Adipocyte (in vitro differentiated cells): ENCODE measurements at places on chromosomes 5 and 9.

DNA sequence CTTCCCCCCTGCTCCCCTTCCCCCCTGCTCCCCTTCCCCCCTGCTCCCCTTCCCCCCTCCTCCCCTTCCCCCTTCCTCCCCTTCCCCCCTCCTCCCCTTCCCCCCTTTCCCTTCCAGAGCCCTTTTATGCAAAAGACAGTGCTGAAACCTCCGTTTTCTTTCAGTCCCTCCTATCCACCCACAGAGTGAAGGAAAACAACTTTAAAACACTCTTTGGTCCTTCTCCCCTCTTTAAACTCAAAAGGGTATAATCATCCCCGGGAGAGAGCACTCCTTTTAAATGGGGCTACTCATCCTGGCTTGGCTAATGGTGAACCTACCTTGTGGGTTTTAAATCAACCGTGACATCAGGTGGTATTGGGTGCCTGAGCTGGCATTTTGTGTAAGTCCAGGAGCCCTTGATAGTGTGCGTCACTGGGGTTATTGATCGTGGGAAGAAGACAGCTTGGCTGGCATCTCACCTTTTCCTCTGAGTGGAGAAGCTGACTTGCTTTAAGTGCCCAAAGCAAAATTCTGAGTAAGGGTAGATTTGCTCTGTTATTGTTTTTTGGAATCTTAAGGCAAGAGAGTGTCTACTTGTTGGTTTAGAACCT is 2.7 kb downstream of the LARP1 start:
- peak; percentile 44 for DNase-seq

- no peak for DNase-seq
Observed at GRCh38 chr5:136901-137300, 44.9 kb downstream of the PLEKHG4B start.

DNA sequence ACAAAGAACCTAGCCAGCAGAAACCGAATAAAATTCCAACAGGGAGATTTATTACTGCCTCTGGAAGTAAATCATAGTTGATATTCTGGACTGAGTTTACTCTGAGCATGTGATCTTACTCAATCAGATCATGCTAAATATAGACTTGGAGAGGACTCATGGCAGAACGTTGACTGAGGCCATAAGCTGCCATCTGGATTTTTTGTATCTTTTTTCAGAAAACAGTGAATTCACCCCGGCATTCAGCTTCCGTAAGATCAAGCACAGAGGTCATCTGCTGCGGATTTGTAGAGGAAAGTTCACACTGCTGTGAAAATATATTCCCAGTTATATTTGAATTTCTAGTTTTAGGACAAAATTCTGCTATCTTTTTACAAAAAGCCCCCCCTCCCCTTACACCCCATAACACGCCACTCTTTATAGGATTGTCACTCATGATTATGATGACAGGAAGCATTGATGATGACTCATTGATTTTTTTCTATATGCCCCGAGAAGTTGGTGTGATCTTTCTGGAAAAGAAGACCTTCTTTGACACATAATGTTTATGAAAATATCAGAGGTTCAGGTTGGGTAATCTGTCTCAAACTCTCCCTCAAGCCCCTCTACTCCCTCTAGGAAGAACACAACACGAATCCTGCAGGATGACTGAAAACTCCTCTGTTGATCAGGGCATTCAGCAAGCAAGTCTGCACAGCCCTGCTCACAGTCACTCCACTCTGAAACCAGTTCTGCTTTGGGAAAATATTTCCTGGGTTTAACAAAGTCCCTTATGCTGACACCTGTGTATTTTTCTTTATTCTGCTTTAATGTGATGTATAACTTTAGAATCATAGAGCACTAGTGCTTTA is 70.8 kb downstream of the NXNL2 start:
- DNase-seq: peak; percentile 75

GRCh38 chr9:123276551-123276950 is 8.2 kb upstream of the STRBP start:
- DNase-seq: no peak

GRCh38 chr9:119802621-119803020 is 433.4 kb upstream of the BRINP1 start:
- DNase-seq: peak; percentile 48

GRCh38 chr5:53946405-53947100 is 363.8 kb downstream of the ARL15 start:
- no peak for DNase-seq

DNA sequence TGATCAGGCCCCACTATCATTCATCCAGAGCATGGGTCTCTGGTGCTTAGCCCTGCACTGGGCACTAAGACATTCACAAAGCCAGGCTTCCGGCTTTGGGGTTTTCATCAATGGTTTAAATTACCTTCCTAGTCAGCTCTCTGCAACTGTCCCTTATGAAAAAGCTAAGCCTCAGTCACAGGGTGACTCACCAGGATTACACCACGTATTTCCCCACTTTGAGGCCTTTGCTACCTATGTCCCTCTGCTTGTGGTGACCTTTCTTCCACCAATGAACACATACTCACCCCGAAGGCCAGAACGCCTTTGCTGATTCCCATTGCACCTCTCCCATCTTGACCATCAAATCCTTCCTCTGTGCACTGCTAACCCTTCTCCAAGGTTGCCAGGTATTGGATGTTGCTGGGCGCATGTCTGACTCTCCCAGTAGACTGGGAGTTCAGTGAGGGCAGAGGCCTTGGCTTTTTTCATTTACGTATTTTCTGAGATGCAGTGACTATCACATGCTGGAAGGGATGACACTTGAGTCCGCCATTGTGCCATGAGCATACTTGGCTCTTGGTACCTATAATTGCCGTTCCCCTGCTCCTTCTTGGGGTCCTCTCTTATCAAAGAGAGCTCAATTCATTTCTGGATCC is 58.7 kb upstream of the TNFSF8 start:
- DNase-seq: peak; percentile 35

DNA sequence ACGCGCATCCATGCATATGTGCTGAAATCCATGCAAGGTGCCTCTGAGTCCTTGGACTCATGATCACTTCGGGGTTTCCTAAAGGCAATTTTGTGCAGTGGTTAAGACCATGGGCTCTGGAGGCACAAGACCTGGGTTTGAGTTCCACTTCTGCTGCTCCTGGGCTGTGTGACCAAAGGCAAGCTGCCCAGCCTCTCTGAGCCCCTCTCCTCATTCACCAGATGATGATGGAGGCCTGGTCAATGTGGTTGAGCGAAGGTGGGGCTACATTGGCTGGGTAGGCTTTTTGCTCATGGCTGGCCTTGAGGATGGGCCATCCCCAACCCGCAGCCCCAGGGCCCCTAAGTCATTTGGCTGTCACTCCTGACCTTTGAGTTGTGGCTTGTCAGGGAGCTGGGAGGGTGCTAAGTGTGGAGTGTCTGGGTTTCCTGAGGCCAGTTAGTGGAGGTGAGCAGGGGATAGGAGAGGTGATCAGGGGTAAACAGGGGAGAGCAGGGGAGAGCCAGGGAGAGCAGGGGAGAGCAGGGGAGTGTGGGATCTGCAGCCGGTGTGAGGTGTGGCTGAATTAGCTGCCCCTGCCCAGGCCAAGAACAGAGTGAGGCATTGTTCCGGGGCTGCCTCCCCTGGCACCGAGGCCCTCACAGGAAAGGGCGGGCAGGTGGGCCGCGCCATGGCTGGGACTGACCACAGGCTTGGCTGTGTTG is 64.6 kb upstream of the SYNPO start:
- no peak for DNase-seq

- no peak for DNase-seq
Observed at GRCh38 chr5:14161825-14162556, 18.8 kb downstream of the TRIO start.

DNA sequence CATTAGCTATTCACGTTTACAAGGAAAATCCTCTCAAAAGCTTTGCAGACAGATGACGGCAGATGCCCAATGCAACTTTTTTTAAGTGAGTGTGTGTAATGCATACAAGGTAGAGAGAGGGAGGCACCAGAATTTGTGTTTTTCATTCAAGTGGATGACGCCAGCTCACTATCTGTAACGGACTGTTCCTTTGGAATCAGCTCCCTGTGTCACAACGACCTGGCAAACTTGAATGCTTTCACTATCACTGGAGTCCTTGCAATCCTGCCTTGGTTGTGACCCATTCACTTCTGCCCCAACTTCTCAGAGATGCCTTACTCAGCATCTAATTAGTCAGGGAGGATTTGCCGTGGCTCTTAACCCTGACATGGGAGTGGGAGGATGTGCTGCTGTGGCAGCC is 148.5 kb downstream of the BNC2 start:
- DNase-seq: no peak

DNA sequence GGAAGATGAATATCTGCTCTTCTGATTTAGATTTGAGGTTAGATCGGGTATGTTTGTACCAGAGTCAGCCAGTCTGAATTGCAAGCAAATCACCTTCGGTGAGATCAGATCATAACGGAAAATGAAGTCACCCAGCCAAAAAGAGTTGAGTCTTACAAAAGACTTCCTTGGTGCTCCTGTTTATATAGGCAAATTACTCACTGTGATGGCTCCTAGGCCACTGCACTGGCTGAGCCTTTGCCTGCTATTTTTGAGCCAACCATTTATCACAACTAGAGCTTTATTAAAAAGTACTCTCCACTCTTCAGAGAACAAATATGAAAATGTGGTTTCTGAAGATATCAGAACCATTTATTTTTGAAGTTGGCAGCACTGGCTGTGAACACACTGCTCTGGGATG is 277.7 kb upstream of the PCSK5 start:
- no peak for DNase-seq

GRCh38 chr9:12680757-12681156 is 12.4 kb upstream of the TYRP1 start:
- peak; percentile 17 for DNase-seq

- no peak for DNase-seq
Observed at GRCh38 chr5:109700516-109701153, 10.9 kb downstream of the MAN2A1 start.

DNA sequence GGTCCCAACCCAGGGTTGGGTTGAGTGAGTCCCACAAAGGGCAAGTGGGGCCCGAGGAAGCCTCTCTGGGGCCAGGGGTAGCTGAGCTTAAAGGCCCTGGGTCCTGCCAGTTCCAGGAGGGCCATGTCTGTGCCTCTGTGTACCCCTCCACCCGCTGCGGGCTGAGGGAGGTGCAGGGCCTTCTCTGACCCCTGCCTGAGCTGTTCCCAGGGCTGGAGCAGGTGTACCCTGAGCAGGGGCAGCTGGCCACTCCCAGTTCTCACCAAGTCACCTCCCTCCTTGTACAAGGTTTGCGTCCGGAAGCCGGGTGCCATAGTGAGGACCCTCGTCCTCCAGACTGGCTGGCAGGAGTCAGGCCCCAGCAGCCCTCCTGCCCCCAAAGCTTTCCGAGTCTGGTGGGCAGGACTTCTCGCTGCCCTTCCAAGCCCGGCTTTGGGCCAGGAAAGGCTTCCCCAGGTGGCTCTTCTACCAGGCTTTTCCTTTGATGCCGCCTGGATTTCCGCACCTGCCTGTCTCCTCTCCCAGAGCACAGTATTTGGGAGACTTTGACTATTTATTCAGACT is 9.2 kb upstream of the ENDOG start:
- no peak for DNase-seq

- peak; percentile 84 for DNase-seq
Observed at GRCh38 chr5:159878988-159879471, 37.3 kb upstream of the ADRA1B start.

- DNase-seq: no peak
Observed at GRCh38 chr9:137428841-137429545, 5.8 kb downstream of the NOXA1 start.

DNA sequence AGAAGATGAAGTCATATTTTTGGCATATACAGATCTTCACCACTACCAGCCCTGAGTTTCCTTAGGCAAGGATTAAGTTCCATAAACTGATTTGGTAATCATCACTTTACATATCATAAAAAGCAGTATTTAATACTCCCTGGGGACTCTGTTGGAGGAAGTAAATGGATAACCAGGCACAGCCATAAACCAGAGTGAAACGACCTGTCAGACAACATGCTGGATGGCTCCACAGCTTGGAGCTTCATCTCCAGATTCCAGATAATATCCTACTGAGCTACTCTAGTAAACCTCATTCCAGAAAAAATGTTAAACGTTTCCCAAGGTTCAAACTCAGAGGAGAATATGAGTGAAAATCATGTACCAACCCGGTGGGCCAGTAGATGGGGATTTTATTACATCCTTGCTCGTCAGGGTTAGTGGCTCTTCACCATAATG is 109.2 kb downstream of the BASP1 start:
- no peak for DNase-seq

DNA sequence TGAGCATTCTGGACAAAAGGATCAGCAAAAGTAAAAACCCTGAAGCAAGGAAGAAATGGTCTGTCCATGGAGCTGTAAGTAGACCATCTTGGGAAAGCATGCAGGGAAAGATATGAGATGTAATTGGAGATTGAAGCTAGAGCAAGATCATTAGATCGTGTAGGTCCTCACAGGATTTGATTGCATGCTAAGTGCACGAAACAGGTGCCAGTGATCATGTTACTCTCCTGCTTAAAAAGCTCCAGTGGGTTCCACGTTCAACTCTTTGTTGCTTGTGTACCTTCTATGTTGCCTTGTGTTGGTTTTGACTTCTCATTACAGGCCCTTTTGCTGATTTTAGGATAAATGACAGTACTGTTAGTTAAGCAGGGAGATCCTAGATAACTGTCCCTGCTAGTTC is 442.0 kb downstream of the DMRT2 start:
- DNase-seq: no peak

- no peak for DNase-seq
Observed at GRCh38 chr5:148992265-148992664, 70.6 kb downstream of the SH3TC2 start.

DNA sequence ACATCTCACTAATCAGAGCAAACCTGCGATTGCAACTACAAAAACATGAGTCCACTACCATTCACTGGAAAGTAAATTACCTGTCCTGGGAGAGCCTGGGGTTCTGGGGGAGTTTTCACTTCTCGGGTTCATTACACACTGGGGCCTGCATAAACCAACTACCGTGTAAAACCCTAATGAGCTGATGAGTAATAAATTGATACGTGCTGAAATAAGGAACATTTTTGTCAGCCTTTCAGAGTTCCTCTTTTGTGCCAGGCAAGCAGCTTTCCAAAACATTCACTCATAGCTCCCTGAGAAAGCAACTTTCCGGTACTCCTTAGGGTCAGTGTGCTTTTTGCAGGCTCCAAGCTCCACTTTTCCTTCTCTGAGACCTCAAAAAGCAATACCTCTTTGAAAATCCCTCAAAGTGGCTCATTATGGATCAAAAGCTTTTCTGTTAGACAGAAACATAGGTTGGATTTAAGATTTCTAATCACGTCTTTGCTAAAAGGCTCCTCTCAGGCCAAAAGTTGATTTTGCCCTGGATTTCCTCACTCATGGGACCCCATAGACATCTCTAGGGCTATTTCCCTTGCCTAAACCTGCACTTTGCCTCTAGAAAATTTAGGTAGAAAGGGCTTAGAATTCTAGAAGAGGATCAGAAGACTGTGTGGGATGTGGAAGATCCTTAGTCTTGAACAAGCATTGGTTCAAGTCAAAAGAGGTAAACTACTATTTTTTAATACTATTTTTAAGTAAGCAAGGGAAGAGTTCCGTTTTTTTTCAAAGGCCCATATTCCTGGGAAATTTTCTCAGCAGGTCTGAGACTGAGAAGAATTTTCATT is 74.8 kb downstream of the ST8SIA4 start:
- DNase-seq: no peak

- no peak for DNase-seq
Observed at GRCh38 chr5:118923295-118924005, 64.9 kb downstream of the DTWD2 start.
